ENCODE measurements at places on chromosomes 12 and 14. TPM values are rescaled to one million over a fixed set of nuclear protein-coding genes. Genes with fewer than 3 reads are reported as not detected.

KRT82 gene
- total RNA-seq, result not detected

TCL1B gene
- not detected for total RNA-seq

GRCh38 chr12:122137681-122138080 is 36.3 kb downstream of the IL31 start:
- DNase-seq, result no peak

GRCh38 chr12:92431146-92431545 is 271.6 kb upstream of the PLEKHG7 start:
- DNase-seq, result no peak

- no peak for DNase-seq
Observed at GRCh38 chr14:76876076-76876475, 49.9 kb downstream of the LRRC74A start.

- no peak for DNase-seq
Observed at GRCh38 chr14:96275177-96276112, 19.4 kb downstream of the BDKRB1 start.

DNA sequence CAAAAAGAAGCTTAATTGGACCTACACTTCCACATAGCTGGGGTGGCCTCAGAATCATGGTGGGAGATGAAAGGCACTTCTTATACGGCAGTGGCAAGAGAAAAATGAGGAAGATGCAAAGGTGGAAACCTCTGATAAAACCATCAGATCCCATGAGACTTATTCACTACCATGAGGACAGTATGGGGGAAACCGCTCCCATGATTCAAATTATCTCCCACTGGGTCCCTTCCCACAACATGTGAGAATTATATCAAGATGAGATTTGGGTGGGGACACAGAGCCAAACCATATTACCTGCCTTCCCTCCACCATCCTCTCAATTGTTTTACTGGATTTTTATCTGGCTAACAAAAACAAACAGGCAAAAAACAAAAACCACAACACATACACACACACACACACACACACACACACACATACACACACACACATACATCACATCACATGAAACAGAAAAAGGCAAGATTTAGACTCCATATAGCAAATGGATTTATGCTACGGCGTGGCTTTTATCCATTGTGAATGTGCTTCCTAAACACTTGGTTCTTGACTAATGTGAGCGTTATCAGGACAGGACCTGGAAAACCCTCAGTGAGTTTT is 66.7 kb downstream of the ZFP36L1 start:
- DNase-seq, result no peak

GRCh38 chr12:95179011-95179410 is 38.3 kb downstream of the FGD6 start:
- DNase-seq, result no peak

ITGB7 gene
- total RNA-seq, result 3.7 TPM

TEX52 gene
- total RNA-seq, result not detected

DNA sequence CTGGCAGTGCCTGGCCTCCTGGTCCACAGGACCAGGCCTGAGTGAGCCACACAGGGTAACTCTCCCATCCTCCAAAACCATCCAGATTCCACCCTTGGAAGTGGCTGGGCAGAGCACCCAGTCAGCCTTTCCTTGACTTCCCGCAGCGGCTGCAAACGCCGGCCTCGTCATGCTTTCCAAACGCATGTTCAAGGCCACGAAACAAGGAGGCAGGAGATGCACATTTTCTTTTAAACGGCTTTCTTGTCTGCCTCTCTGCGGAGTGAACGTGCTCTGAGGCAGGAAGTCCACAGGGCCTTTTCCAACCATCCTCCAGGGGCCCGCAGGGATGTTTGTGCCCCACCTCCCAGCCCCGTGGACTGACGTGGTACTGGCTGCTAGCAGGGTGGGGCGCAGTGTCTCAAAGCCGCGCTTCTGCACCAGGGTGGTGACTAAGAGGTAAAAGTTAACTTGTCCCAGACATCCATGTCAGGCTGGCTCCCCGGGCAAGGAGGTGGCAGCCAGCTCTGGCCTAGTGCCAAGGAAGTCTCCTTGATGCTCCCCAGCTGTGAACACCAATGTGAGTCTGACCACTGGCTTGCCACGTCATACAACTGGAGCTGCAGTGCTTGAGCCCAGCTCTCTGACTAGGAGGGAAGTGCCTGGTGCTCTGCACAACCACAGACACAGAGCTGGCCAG is 45.0 kb downstream of the KCNA5 start:
- no peak for DNase-seq

CARMIL3 gene
- total RNA-seq, result 1.2 TPM

DNA sequence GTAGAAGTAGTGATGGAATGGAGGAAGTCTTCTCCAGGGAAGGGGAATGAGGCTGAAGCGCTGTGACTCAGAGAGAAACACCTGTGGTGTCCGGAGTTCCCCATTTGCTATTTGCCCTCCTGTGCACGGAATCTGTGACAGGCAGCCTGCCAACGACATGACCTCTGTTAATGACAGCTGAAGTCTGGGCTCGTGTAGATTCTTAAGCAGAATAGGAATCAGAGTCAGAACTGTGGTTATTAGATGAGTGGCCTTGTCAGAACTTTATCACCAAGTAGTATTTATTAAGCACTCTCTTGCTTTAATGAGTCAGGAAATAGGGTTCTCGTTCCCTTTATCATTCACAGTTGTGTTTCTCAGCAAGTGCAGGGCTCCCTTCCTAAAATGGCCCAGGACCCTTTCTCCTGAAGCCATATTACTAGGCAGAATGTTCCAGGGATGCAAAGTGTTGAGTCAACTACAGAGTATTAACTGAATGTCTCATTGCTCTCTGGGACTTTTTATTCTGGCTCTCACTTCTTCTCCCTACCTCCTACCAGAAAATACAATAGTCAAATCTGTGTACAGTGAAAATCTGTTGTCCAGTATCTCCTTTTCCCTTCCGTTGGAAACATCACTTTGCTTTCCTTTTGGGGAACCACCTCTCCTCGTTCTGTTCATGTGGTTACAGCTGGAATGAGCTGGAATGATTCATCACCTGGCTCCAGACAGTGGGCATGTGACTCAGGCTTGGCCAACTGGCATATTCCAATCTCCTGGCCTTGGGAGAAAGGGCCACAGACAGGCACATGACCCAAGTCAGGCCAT is 77.8 kb upstream of the MAX start:
- no peak for DNase-seq

C12orf56 gene
- 7.4 TPM for total RNA-seq

DNA sequence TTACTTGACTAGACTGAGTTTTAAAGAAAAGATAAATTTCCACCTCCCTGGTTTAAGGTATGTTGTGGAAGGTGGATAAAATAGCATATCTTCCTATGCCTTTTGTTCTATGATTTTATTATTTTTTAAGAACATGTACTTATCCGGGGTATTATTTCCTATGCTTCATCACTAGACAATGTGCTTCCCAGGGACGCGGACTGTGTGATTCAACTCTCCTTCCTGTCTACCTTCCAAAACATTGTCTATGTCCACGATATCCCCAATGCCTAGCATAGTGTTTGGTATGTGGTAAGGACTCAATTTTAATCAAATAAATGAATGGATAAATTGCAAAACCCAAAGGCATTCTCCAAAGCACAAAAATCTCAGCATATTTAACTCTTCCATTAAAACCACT is 8.3 kb upstream of the CCND2 start:
- no peak for DNase-seq

GRCh38 chr14:105464501-105464900 is 10.1 kb upstream of the CRIP2 start:
- no peak for DNase-seq

GRCh38 chr14:45400509-45400908 is 147.5 kb upstream of the MIS18BP1 start:
- no peak for DNase-seq
